Renal cortex interstitium (tissue), 15 donors: ENCODE measurements at places on chromosomes 2 and 18.

DNA sequence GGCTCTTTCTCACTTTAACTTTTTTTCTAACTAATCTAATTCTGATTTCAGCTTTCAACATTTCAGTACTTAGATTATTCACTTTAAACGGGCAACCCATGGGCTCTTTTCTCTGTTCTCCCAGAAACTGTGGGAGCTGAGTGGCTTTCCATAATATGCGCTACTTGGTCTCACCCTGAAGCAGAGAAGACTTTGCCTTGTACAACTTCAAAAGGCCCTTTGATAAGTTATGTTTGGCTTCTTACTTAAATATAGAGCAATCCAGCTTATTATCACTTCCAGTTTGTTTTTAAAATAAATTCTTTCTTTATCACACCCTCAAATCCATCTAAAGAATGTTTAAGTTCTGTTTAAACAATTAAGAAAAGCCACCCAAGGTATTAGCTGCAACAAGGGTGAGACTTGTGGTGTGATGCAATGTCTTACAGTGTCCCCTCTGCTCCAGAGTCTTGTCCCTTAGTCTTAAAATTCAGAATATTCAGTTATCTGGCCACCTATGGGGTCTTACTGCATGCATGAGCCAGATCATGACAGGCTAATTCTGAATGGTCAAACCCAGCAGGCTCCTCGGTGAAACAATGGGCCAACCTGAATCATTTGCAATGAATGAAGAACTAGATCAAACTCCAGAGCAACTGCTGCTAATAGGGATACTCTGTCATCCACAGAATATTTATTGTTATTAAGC lies 38.8 kb downstream of the GCG start:
- DNase-seq, result no peak

DNA sequence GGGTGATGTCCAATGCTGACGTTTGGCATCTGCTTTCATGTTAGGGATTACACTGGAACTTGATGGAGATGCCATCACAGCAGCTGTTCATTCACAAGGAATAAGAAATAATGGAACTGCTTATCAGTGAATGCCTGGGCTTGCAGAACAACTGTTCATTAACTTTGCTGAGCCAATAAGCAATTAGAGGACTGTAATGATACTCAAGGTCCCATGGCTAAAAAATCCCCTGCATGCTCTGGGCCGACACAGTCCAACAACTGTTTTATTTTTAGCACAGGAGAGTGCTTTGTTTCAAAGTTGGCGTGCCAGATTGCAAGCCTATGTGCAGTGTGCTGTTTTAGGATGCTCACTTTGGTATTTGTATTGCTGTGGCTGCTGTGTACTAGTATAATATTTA lies 408.0 kb upstream of the RGPD4 start:
- no peak for DNase-seq

DNA sequence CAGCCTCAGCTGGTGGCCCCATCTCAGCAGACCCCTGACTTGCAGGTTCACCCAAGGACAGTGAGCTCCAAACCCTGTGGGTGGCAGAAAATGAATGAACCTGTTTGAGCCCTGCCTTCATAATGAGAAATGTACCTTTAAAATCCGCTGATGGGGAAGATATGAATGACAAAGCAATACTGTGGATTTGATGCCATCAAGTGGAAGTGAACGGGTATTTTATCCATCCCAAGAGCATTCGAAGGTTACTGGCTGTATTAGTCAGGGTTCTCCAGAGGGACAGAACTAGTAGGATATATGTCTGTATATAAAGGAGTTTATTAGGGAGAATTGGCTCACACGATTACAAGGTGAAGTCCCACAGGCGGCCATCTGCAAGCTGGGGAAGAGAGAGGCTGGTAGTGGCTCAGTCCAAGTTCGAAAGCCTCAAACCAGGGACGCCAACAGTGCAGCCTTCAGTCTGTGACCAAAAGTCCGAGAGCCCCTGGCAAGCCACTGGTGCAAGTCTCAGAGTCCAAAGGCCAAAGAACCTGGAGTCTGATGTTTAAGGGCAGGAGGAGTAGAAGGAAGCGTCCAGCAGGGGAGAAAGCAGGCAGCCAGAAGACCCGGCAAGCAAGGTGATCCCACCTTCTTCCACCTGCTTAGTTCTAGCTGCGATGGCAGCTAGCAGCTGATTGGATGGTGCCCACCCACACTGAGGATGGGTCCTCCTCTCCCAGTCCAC lies 32.1 kb downstream of the TOGARAM2 start:
- no peak for DNase-seq

DNA sequence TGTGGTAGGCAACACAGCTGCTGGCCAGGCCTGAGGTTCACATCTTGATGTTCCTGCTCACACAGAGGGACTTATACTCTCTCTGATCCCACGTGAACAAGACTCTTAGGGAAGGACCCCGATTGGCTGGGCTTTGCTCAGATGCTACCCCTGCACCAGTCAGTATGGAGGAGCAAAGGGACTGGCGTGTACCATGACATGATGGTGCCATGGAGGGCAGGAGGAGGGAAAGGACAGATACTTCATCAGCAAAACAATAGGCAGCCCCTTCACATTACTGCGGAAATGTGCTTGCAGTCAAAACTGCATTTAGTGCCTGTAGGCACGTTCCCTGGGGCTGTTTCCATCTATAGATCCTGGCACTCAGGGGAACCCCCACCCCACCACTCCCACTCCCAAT lies 42.7 kb downstream of the ZFP36L2 start:
- DNase-seq, result no peak

- no peak for DNase-seq
These were observed 58.1 kb downstream of the PXDN start for GRCh38 chr2:1685957-1686783.

GRCh38 chr2:8475349-8476031 lies 206.4 kb upstream of the ID2 start:
- DNase-seq, result no peak

GRCh38 chr2:128775217-128775913 lies 456.7 kb upstream of the HS6ST1 start:
- no peak for DNase-seq

DNA sequence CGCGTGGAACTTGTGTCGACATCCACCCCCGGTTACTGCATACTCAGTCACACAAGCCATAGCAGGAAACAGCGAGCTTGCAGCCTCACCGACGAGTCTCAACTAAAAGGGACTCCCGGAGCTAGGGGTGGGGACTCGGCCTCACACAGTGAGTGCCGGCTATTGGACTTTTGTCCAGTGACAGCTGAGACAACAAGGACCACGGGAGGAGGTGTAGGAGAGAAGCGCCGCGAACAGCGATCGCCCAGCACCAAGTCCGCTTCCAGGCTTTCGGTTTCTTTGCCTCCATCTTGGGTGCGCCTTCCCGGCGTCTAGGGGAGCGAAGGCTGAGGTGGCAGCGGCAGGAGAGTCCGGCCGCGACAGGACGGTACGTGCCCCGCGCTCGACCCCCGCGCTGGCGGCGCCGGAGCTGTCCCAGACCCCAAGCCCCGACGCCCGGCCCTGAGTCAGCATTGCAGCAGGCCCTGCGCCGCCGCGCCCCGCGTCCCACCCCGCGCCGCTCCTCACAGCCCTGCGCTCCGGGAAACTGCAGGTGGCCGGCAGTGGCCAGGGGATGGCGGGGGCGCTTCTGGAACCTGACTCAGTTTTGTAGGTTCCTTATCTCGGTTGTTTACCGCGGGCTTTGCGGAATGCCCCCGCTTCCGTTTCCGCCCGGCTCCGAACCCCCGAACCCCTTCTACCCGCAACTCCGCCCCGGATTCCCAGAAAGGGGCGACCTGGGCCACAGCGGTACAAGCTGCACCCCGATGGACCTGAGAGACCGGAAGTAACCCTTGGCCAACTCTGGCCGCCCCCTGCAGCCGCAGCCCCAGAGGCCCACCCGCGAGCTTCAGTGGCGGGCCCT lies at the start of gene CFLAR:
Gene CFLAR (plus strand): TSS at position 50 of the 844 bp plus-strand sequence. CDS start 13,702 bp downstream, outside the sequence.
- peak; percentile 75 for DNase-seq

GRCh38 chr2:205190528-205190927 lies 491.8 kb upstream of the NRP2 start:
- DNase-seq, result no peak

GRCh38 chr18:79555885-79556284 lies 123.7 kb upstream of the CTDP1 start:
- no peak for DNase-seq

GRCh38 chr18:29430416-29430815 lies 1253.5 kb upstream of the CDH2 start:
- DNase-seq, result no peak

DNA sequence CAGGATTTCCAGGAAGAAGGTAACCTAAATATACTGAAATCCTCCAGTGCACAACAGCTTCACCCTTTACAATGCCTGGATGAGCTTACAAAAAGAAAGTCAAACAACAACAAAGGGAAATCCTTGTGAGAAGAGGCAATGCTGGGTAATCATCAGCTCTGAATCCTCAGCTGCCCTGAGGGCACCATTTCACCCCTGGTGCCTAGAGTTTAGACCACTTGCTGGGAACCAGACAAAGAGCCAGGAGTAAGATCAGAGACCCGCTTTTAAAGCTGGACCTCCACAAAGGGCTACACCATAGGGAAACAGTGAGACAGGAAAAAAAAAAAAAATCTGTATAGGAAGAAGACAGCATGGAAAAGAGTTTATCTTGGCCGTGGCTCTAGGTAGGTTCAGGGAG lies 97.0 kb downstream of the FOXI3 start:
- DNase-seq, result no peak

DNA sequence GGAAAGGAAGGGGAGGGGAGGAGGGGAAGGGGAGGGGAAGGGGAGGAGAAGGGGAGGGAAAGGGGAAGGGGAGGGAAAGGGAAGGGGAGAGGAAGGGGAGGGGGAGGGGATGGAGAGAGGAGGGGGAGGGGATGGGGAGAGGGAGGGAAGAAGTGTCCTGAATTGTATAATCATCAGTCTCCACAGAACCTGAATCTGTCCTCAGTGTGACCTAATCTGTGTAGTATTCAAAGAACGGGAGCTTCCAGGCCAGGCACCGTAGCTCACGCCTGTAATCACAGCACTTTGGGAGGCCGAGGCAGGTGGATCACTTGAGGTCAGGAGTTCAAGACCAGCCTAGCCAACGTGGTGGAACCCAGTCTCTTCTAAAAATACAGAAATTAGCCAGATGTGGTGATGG lies 41.1 kb upstream of the CCDC150 start:
- no peak for DNase-seq

DNA sequence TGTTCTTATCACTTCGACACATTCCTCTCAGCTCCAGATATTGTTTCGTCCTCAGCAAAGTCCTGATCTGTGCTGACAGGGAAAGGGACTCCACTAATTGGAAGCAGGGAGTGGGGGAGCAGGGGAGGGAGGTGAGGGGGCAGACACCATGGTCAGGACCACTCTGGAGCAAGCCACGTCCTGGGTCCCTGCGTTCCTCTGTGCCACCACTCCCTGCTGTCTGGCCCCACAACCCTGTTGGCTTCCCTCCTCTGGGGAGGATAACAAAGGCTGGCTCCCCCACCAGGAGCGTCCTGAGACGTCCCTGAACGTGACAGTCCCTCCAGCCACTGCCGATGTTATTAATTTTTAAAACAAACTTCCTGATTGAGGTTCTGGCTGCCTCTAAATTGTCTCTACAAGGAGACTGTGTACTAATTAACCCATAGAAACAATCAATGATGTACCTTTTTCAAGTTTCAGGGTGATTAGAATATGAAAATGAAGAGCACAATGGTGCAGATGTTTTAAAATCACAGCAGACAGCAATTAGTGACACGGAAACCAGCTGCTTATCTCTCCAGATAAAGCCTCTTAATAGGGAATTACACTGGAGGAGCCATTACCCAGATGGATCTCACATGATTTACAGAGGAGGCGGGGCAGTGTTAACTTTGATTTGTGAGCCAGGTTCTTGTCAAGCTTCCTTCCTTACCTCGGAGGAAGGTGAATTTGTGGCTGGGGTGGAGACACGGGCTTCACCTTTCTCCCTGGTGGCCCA lies 257.5 kb downstream of the SETBP1 start:
- no peak for DNase-seq
